Activated CD4-positive, CD25-positive, alpha-beta regulatory T cell (primary cell): ENCODE measurements at places on chromosomes 2 and 18.
A peak's percentile ranks its signal among the peaks of the same experiment; 100 is the strongest.

DNA sequence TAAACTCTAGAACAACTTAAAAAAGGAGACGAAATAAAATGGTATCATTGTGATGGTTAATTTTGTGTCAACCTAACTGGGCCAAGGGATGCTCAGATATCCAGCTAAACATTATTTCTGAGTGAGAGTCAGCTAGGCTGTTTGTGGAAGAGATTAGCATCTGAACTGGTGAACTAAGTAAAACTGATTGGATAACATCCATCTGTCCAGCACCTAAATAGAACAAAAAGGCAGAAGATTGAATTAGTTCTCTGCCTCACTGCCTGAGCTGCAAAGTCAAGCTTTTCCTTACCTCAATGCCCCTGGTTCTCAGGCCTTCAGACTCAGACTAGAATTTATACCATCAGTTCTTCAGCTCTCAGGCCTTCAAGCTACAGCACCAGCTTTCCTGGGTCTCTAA, 30.0 kb downstream of the PPP3R1 start:
- DNase-seq, result no peak

GRCh38 chr2:234773129-234773528, 178.7 kb upstream of the SH3BP4 start:
- no peak for DNase-seq

GRCh38 chr2:231533777-231534125, 3.5 kb upstream of the NMUR1 start:
- DNase-seq, result no peak

DNA sequence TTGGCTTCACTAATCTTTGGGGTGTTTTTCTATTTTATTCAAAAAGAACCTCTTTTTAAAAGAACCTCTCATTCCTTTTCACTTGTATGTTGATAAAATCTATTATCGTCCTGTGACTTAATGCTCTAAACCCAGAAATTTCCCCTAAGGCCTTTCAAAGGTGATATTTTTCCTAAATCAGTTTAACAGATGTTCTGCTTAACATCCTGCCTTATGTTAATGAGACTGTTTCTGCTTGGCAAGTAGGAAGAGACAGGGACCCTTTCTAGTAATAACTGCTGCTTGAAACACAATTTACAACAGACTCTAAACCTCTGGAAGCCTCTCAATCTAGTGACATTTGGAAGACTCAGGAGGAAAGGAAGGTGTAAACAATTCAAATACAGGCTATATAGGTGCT, 128.8 kb downstream of the KCNJ3 start:
- DNase-seq, result no peak

- no peak for DNase-seq
Observed at GRCh38 chr2:145822892-145823534, 1303.1 kb upstream of the ZEB2 start.

- no peak for DNase-seq
Observed at GRCh38 chr18:62976227-62976626, 260.9 kb downstream of the PHLPP1 start.

DNA sequence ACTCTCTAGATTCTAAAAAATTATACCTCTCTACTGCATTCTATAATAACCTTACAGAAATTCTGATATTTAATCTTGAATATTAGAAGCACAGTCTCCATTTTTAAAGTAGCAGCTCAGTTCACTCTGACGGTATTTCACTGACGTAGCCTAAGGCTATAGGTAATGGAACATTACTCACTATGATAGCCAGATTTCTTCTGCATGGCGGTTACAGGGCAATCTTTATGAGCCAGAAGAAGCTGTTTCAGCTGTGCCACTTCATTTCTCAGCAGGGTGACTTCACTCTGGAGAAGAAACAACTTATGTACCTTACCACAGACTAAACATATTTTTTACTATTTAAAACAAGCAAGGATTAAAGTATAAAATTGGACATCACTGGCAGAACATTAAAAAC, 75.3 kb upstream of the CHN1 start:
- no peak for DNase-seq

GRCh38 chr2:40396124-40396523, 55.8 kb downstream of the SLC8A1 start:
- no peak for DNase-seq

- no peak for DNase-seq
Observed at GRCh38 chr2:85796341-85797262, 42.8 kb downstream of the ATOH8 start.

DNA sequence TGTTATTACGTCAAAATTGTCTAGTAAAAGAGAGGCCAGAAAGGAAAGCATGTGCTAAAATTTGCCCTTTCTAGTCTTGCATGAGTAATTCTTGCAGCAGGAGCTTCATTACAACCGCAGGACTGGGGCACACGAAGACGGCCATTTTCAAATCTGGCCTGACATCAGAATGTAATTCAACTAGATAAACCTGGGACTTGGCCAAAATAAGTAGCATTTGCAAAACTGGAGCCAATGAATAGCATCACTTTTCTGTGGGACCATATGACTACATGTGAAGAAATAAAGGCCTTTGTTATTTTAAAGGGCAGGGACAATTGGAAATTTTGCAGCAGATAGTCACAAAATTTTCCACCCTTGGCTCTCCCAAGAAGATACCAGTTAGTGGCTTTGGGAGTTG, 3.0 kb upstream of the FZD7 start:
- DNase-seq, result no peak

GRCh38 chr2:1318366-1319009, 94.8 kb upstream of the TPO start:
- DNase-seq, result no peak

- DNase-seq, result no peak
Observed at GRCh38 chr2:229947544-229947943, 25.2 kb downstream of the FBXO36 start.

GRCh38 chr2:142918624-142919023, 41.2 kb downstream of the KYNU start:
- no peak for DNase-seq

- DNase-seq, result no peak
Observed at GRCh38 chr18:39441648-39442047, 1876.0 kb upstream of the CELF4 start.

GRCh38 chr2:110149330-110150220, 34.0 kb upstream of the MALL start:
- DNase-seq, result no peak

DNA sequence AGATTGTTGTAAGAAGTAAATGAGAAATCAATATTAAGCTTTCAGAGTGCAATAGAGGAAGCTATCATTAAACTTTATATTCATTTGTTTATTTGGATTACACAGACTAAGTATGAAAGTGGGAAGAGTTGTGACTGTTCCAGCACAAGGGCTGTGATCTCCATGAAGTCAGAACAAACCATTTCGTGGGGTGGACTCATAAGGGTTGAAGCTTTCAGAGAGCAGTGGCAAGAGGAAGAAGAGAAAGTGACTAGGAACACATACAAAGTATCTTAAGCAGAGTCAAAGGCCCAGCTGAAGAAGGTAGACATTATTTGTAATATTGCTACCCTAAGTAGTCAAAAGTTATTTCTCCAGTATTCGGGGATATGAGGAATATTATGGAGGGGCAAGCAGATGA, 117.0 kb downstream of the ARHGAP15 start:
- no peak for DNase-seq

- no peak for DNase-seq
Observed at GRCh38 chr2:45199973-45200372, 190.7 kb upstream of the SIX2 start.

- no peak for DNase-seq
Observed at GRCh38 chr2:71534201-71534600, 80.8 kb downstream of the DYSF start.

- no peak for DNase-seq
Observed at GRCh38 chr2:169478339-169478738, 955 bp upstream of the BBS5 start.

- DNase-seq, result no peak
Observed at GRCh38 chr18:1104181-1104881, 199.7 kb downstream of the ADCYAP1 start.

DNA sequence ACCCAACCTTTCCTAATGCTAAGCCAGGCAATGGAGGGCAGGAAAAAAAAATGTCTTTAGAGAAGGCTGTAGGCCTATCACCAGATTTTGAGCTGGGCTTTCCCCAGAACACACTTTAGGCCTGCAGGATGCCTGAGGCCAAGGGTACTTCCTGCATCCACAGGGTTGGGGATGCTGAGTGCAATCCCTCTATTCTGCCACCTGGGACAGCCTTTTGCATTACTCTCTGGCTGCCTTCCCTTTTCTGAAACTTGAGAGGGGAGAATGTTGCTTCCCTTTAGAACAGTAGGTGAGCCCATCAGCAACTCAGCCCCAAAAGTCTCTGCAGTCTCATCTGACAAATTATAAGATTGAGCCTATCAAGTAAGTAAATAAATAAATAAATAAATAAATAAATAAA, 195.2 kb downstream of the SLC8A1 start:
- no peak for DNase-seq

DNA sequence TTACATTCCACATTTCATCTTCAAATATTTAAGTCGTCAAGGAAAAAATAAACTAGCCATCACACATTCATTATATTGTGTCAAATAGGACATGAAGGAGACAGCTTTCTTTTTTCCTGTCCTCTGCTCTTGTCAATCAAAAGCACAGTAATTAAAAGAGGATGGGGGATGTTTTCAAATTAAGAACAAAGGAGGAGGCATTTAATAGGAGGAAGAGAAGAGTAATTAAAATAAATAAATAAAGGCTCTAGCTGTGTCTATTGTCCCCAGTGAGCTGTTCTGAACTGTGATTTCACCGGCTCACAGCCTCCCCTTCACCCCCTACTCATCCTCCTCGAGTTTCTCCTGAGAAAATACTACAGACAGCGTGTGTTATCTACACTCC, 1377.1 kb upstream of the PIK3C3 start:
- DNase-seq, result no peak

GRCh38 chr2:221961561-221961960, 337.2 kb downstream of the PAX3 start:
- DNase-seq, result no peak

GRCh38 chr2:85988175-85988913, 99.6 kb upstream of the ST3GAL5 start:
- no peak for DNase-seq

GRCh38 chr2:207202645-207203044, 36.9 kb upstream of the KLF7 start:
- no peak for DNase-seq

DNA sequence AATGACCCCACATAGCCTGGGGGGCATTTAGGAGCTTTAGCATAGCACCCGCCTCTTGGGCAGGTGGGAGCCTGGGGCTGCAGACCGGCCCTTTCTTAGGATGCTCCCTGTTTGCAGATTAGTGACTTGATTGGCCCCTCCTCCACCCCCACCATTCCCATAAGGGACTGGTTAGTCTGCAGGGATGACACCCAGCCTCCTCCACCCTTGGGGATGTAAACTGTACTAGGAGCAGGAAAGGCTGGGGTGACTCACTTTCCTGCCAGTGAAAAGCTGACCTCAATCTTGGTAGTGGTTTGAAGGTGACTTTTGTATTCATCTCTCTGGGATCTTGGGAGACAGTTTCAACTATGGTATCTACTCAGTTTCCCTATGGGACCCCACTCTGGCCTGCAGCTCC, 24.2 kb downstream of the CTIF start:
- DNase-seq, result no peak

DNA sequence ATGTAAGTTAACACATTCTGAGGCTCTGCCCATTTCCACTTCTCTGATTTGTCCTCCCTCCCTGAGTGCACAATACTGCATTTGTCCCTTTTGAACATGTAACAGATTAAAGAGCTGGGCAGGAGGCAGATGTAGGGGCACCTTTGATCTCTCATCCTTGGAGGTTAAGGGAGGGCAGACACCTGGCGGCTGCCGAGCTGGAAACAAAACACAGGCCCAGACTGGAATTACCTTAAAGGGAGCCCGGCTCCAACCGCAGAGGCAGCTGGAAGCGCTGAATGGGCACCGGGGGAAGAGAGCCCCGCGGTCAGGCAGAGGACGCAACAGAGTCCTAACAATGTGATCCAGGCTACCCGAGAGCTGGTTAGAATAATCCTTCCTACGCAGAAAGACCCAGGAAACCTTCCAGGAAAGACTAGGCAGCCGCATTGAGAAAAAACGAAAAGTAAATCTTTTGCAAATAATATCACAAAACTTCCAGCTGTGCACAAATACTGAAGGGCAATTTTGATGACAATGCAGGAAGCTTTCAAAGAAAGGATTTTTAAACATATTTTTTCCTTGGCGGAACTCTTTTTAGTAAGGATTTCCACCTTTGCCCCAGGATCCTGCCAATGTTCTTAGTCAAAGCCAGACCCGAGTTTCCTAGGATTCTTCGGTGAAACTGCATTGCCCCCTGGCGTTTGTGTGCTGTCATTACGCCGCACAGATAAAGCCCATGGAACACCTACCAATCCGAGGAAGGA, 216.0 kb downstream of the TGIF1 start:
- DNase-seq, result peak; percentile 51

GRCh38 chr18:24778810-24779418, 318.5 kb downstream of the HRH4 start:
- no peak for DNase-seq

DNA sequence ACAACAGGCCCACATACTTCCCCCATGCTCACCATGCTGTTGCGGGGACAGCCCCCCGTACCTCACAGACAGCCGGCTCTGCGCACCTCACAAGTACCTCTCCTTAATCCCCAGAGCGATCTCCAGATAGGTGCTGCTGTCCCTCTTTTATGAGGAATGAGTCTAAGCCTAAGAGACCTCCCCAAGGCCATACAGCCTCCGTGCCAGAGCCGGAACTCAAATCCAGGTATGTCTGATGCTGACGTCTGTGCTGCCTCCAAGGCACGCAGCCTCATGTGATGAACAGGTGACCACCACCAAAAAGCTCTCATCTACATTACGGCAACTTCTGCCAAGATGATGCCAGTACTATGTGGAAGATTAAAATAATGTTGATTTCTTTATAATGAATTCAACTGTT, 85.2 kb downstream of the EIPR1 start:
- no peak for DNase-seq
